ENCODE measurements at places on chromosomes 4 and X.

DNA sequence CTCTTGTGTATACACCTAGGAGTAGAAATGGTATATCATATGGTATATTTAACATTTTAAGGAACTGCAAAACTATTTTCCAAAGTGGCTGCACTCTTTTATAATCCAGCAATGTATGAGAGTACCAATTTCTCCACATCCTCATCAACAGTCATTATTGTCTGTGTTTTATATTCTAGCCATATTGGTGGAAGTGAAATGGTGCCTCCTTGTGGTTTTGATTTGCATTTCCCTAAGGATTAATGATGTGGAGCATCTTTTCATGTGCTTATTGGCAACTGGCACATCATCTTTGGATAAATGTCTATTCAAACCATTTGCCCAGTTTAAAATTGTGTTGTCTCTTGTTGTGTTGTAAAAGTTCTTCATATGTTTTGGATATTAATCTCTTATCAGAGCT lies 9.6 kb downstream of the BMP15 start:
- DNase-seq: peak; percentile 10

- no peak for DNase-seq
Observed at GRCh38 chrX:19794690-19795089, 92.7 kb downstream of the SH3KBP1 start.

DNA sequence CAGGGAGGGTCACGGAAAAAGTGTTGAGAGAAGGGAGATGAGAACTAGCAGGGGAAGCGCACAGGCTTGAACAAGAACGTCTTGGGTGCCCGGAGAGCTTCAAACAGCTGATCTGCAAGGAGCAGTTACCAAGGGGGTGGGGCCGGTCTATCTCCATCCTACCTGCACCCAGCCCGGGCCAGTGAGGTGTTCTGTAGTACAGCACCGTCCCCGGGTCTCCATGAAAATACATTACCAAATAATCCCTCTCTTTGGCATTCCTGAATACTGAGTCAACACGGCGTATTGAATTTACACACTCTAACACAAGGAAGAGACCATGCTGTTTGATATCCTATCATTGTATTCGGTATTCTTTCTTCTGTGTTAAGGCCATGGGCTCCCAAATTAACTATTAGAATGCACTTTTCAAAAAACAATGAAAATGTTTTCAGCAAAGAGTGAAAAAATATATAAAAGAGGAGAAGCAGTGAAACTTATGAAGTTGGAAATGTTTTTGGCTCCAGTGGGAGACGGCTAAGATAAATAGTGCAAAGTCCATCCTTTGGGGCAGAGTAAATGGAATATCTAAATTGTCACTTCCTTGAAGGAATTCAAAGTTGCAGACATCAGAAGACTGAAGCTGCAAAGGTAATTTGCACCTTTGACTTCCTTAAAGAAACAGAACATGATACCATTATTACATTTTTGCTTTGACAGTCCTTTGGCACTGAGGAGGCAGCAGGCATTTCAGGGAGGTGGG lies 90.3 kb downstream of the DHRSX start:
- no peak for DNase-seq

- no peak for DNase-seq
Observed at GRCh38 chrX:42869659-42870476, 91.9 kb upstream of the PPP1R2C start.

- peak; percentile 83 for DNase-seq
Observed at GRCh38 chrX:2577844-2578466, 77.2 kb upstream of the DHRSX start.

GRCh38 chr4:57504797-57505530 lies 394.8 kb upstream of the IGFBP7 start:
- no peak for DNase-seq

GRCh38 chrX:47101206-47101605 lies 23.0 kb downstream of the RGN start:
- no peak for DNase-seq

Measured in astrocyte of the spinal cord (primary cell).